CD4-positive, alpha-beta T cell (primary cell): ENCODE measurements at places on chromosomes 16 and 17. TPM values are rescaled to one million over a fixed set of nuclear protein-coding genes. Genes with fewer than 3 reads are reported as not detected.

The MYH11 gene
- total RNA-seq, result not detected

The CRHR1 gene
- not detected for total RNA-seq

The TNFRSF13B gene
- total RNA-seq, result not detected

The TP53TG3 gene
- total RNA-seq, result not detected

The WIPF2 gene
- 17.3 TPM for total RNA-seq

GRCh38 chr17:40540448-40540847 lies 24.8 kb downstream of the CCR7 start:
- peak overlapping the region; percentile 27 for H3K4me3 ChIP-seq
- no peaks in the 10 kb centered on the region for H3K36me3 ChIP-seq

DNA sequence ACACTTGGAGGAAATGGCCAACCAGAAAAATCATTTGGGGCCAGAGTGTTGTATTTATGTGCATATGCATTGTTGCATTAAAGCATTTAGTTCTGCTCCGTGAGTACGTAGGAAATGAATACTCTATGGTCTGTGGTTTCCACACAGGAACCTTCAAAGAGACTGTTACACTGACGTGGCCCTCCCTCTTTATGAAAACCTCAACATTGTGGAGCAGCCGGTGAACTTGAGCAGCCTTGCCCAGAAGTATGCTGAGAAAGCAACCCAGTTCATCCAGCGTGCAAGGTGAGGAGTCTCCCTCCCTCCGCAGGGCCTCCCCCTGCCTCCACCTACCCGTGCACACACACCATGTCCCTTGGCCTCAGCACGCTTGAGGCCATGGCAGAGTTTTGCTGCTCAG lies 65.2 kb downstream of the ARSG start:
- peak; percentile 53 for DNase-seq
- no peaks in the 10 kb centered on the region for H3K27me3 ChIP-seq
- peak overlapping the region; percentile 11 for H3K4me3 ChIP-seq
- H3K27ac ChIP-seq, result no peak overlapping the region
- H3K36me3 ChIP-seq, result no peaks in the 10 kb centered on the region
- peaks cover 79% of the 10 kb centered on the region for H3K4me1 ChIP-seq

- no peak overlapping the region for H3K27ac ChIP-seq
- no peaks in the 10 kb centered on the region for H3K27me3 ChIP-seq
- peaks cover 18% of the 10 kb centered on the region for H3K36me3 ChIP-seq
- no peaks in the 10 kb centered on the region for H3K4me1 ChIP-seq
- no peak overlapping the region for H3K4me3 ChIP-seq
Observed at GRCh38 chr17:60712675-60713074, 35.0 kb downstream of the BCAS3 start.

DNA sequence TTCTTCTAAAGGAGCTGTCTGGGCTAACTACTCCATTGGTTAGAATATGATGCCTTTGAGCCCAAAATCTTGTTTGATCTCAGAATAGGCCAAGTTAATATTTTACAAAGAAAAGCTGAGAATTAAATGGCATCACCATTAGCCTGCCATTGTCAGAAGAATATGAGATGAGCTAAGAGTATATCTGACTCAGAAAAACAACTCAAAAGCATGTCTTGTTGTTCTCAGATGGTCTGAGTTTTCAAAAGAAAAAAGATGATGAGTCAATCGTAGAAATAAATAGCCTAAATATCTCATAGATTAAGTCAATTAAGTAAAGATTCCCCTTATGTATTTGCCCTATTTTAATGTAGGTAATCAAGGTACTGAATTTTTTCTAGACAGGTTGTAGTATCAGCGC lies 197.1 kb upstream of the TBX2 start:
- H3K27me3 ChIP-seq, result no peaks in the 10 kb centered on the region
- no peaks in the 10 kb centered on the region for H3K4me1 ChIP-seq
- H3K27ac ChIP-seq, result no peak overlapping the region
- no peaks in the 10 kb centered on the region for H3K36me3 ChIP-seq
- no peak for DNase-seq
- no peak overlapping the region for H3K4me3 ChIP-seq

- H3K36me3 ChIP-seq, result no peaks in the 10 kb centered on the region
- no peak overlapping the region for H3K4me3 ChIP-seq
- H3K27me3 ChIP-seq, result no peaks in the 10 kb centered on the region
- H3K27ac ChIP-seq, result no peak overlapping the region
- H3K4me1 ChIP-seq, result peaks cover 8% of the 10 kb centered on the region
Observed at GRCh38 chr16:22291860-22292318, 5.3 kb upstream of the POLR3E start.
